Caki2 (cell line): ENCODE measurements at places on chromosomes 7 and 10.
A peak's percentile ranks its signal among the peaks of the same experiment; 100 is the strongest.

GRCh38 chr7:102068846-102069245 lies 217.8 kb upstream of the SH2B2 start:
- DNase-seq: no peak

GRCh38 chr10:30671026-30671616 lies 41.6 kb upstream of the LYZL2 start:
- peak; percentile 64 for DNase-seq

DNA sequence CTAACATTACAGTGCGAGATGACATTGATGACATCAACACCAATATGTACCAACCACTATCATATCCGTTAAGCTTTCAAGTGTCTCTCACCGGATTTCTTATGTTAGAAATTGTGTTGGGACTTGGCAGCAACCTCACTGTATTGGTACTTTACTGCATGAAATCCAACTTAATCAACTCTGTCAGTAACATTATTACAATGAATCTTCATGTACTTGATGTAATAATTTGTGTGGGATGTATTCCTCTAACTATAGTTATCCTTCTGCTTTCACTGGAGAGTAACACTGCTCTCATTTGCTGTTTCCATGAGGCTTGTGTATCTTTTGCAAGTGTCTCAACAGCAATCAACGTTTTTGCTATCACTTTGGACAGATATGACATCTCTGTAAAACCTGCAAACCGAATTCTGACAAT lies 4.3 kb downstream of the GPR22 start:
- no peak for DNase-seq

GRCh38 chr10:93458821-93459257 lies 23.3 kb downstream of the MYOF start:
- DNase-seq: peak; percentile 100

DNA sequence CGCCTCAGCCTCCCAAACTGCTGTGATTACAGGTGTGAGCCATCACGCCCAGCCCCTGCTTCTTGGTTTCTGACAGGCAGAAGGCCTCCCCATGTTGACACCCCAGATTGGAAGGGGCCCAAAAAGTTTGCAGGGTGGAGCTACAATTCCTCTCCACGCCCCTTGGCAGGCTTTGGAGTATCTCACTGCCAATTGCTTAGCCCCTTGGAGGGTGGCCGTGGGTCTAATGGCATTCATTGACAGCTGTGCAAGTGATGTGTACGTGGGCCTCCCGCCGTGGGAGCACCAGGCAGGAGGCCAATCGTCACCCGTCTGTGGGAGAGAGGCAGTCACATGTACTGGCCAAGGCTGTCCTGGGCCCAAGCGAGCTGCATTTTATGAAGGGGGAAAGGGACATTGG lies 73.7 kb upstream of the PPIF start:
- no peak for DNase-seq

DNA sequence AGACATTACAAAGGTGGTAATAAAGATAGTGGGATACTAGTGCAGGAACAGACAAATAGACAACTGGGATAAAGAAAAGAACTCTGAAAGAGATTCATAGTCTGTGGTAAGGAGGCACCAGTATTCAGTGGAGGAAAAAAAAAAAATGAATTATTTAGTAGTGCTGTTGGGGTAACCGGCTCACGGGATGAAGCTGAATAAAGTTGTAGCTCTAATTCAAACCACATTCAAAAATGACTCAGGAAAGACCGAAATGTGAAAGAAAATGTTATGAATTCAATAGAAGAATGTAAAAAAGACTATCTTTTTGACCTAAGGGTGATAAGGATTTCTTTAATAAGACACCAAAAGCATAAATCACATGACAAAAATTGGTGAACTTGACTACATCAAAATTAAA lies 83.1 kb upstream of the HABP2 start:
- DNase-seq: no peak

GRCh38 chr10:77837248-77837924 lies 89.2 kb downstream of the DLG5 start:
- DNase-seq: no peak
